ENCODE measurements at places on chromosomes 6 and 20.

DNA sequence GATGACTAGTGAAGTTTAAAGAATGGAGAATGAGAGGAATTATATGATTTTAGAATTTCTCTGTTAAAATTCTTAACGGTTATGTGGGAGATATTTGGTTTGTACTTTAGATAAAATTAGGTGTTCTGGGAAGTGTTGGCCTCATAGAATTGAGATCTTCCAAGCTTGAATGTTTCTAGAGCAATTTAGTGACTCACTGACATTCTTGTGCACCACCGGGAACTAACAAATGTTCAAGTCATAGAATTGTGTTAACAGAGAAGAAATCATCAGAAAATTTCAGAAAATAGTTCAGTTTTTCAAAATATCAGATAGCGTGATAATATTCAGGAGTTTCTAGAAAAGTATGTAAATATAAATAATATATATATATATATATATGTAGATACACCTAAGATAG lies 67.9 kb upstream of the BMP5 start:
- DNase-seq = no peak

DNA sequence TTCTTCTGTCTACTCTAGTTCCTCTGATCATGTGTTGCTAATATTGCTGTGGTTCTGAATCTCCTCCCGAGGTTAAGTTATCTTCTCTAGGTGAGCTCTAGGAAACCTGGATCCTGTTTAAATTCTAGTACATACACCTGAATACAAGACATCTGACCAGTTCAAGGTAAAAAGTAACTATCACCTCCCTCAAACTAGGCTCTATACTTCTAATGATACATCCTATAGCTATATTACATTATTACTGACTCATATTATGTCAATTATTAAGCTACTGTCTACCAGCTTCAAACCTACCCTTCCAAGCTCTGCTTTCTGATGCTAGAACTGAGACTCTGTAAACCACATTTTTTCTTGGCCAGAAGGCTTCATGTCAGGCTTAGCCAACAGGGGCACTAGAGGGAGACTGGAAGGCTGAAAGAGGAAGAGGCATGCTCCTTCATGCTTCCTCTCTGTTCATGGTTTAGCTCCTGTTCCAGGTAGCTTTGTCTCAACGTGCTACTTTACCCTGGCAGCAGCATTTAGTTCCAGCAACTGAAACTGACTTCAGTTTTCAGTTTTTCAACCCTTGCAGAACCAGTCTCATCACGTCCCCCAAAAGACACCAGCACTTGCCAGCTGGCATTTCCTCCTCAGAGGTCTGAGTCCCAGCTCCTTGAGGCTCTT lies 148.4 kb upstream of the TOP1 start:
- DNase-seq = no peak

GRCh38 chr6:123150076-123150475 lies 154.0 kb downstream of the CLVS2 start:
- DNase-seq = no peak

DNA sequence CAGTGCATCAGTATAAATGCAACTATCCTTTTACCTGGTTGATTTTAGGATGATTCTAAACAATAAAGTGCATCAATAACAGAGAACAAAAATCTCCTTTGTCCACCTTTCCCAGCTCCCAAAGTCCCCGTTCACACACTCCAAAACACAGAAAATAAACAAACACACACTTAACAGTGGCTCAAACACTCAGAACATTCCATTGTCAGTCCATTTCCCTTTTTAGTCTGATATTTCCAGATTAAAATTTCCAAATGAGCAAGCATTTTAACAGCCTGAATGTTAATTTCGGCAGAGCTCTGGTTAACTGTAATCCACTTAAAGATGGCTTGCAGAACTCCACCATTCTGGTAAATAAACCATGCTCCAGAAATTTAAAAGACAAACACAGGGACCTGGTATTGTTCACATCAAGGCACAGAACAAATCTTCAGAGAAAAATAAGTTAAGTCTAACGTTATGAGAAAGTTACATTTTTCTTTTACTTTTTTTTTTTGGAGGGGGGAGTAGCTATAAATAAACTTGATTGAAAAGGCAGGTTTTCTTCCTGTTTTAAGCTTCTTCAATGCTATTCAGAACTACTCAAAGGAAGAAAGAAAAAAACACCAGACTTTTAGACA lies 100.8 kb downstream of the DST start:
- no peak for DNase-seq

DNA sequence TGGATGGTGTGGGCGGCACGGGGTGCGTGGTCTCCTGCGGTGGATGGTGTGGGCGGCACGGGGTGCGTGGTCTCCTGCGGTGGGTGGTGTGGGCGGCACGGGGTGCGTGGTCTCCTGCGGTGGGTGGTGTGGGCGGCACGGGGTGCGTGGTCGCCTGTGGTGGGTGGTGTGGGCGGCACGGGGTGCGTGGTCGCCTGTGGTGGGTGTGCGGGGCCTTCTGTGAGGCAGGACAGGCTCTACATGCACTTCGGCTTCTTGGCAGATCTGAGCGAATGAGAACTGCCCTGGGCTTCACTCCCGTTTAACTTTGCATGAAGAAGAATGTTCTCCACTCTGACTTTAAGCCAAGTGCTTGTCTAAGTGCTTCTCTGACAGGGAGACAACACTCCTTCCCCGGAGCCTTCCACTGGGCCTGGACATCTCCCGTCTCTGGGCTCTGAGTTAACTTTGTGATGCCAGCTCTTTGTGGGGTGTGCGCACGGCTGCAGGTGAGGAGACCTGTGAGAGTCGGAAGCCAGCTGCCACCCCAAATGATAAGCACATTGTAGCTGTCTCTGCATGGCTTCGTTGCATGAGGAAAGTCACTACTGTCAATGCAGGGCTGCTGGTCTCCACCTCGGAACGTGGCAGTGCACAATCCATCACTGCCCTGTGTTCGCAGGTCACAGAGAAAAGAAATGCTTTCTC lies 244.8 kb downstream of the DLL1 start:
- no peak for DNase-seq
